Left kidney (tissue), 8 donors: ENCODE measurements at places on chromosomes 3 and 15.

GRCh38 chr3:189262746-189263145 is 91.0 kb downstream of the TPRG1 start:
- no peak for DNase-seq

DNA sequence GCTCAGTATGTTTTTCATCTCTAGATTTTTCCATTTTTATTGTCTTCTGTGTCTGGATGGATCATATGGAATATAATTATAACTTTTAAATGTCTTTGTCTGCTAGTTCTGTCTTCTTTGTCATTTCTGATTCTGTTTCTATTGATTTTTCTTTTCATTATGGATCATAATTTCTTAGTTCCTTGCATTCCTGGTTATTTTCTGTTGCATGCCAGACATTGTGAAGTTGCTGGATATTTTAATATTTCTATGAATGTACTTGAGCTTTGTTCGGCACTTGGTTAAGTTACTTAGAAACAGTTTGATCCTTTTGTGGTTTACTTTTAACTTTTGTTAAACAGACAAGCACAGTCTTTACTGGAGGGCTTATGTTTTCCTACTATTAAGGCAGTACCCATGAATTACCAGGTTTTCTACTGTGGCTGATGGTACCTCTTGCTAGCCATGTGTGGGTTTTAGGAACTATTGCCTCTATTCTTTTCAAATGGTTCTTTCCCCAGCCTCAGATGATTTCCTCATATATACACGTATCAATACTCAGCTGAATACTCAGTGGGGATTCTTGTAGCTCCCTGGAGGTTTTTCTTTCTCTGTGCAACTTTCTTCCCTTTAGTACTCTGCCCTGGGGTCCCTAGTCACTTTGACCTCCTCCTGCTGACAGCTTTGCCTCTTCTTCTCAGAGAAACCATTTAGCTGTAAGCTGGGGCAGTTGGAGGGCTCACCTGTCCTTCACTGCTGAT is 64.3 kb downstream of the RASA2 start:
- DNase-seq, result no peak

DNA sequence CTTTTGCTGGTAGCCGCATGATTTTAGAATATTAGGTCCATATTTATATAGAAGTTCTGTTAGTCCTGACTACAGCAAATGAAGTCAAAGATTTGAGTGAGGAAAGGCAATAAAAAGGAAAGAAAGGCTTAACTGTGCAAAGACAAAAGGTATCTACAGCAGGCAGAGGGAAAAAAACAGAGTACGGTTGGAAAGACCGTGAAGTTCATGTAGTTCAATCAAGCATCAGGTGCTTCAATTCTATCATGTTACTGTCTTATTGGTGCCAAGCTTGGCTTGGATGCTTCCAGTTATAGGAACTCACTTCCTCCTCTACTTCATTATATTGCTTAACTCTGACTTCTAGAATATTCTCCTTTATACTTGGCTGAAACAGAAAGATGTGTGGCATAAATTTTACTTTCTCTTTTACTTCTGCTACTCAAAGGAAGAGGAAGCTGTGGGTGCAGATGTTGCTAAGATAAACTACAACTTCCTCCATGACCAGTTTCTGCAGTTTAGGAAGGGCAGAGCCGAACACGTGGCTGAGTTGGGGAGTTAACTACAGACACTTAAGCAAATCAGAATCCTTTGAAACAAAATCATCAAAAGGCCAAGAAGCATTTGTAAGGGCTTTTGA is 72.6 kb upstream of the ZBED2 start:
- DNase-seq, result no peak

DNA sequence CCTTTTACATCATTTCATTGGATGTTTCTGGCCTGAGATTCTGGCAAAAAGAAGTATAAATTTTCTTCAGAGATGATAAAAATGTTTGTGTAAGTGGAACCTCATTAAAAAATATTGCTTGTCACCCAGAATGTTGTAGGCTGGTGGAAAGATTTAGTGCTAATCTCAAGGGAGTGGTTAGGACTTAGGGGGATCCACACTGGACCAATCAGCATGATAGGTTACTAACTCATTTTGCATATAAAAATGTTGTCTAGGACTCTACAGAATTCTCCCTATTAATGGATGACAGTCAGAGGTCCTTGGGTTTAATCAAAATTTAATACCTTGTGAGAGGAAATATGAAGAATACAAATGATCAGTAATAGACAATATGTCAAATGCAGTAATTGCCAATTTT is 108.6 kb upstream of the TNIK start:
- DNase-seq, result no peak

DNA sequence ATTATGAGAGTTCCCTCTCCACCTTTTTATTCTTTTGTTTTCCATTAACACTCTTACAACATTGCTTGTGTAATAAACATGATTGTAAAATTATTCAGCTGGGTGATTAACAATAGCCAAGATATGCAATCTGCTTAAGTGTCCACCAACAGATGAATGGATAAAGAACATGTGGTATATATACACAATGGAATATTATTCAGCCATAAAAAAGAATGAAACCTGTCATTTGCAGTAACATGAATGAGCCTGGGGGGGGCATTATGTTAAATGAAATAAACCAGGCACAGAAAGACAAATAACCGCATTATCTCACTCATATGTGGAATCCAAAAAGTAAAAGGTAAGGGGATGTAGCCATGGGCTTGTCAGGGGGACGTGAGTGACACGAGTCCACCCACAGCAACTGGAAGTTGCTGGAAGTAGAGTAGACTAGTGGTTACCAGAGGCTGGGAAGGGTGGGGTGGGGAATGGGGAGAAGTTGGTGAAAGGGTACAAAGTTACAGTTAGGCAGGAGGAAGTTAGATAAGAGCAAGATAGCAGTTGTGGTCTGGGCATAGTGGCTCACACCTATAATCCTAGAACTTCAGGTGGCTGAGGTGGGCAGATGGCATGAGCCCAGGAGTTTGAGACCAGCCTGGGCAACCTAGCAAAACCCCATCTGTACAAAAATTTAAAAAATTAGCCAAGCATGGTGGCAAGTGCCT is 28.7 kb upstream of the CD47 start:
- DNase-seq, result no peak
